Stimulated activated CD4-positive, alpha-beta T cell treated with anti-CD3 and anti-CD28 coated beads, Interleukin-12 subunit alpha, Interleukin-12 subunit beta, amount 100 ng/mL, for 48 hours (primary cell): ENCODE measurements at places on chromosomes 13 and 19.

DNA sequence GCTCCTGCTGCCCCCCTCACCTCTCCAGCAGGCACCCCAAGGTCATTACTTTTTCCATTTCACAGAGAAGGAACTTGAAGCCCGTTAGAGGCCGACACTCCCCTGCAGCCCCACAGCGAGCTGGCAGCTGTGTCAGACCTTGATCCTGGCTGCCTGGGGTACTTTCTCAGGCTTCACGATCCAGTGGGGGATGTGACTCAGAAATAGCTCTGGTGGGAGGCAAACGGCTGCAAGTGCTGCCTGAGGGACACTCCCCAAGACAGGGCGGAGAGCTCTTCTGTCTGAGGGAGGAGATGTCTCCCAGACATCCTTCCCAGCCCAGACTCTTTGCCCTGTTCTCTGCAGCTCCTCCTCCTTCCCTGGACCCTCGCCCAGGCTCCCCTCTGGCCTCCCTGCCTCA, 4.8 kb downstream of the TSKS start:
- DNase-seq: no peak

GRCh38 chr13:99431927-99432608, 69.2 kb upstream of the TM9SF2 start:
- DNase-seq: no peak

GRCh38 chr13:98761986-98762616, 9.6 kb upstream of the SLC15A1 start:
- no peak for DNase-seq

DNA sequence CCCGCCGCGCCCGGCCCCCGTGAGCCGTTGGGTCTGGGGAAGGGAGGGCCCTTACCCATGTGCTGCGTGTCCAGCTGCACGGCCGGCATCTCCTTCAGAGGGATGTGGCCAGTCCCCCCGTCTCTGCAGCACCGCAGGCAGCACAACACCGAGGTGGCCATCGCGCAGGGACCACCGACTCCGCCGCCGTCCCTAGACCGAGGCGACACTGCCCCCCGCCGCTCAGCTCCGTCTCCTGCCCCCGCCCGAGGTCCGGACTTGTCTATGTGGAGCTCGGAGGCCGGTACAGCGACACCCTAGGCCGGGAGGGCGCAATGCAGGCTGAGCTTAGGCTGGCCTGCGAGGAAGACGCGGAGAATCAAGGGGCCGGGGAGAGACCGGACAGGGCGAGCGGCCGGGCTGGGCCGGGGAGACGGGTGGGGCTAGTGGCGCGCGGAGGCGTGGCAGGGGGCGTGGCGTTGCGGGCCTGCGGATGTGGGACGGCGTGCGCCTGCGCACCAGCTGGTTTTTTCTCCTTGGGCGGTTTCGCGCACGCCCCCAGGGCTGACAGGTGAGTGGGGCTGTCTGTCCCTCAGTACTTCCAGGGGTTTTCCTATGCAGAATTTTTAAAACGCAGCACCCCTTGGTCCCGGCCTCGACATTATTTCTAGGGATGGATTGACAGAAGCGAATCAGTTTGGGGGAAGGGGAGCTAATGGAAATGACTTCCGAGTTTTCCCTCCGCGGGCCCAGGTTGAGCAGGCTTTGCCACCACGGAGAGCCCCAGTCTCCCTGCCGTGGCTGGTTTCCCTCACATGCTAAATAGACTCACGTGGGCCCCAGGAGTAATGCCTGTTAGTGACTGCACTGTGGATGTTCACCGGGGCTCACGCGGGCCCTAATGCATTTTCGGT, at the start of gene SPRYD7:
SPRYD7 (minus strand) TSS at position 266 of the 893 bp plus-strand sequence; CDS start at position 161, 105 bp downstream.
- peak; percentile 91 for DNase-seq

GRCh38 chr19:37725181-37725580, 5.6 kb upstream of the ZNF607 start:
- DNase-seq: no peak

GRCh38 chr19:15231271-15231670, 977 bp downstream of the EPHX3 start:
- DNase-seq: no peak

- no peak for DNase-seq
Observed at GRCh38 chr13:26423629-26424028, 133.9 kb upstream of the WASF3 start.

- no peak for DNase-seq
Observed at GRCh38 chr19:29503785-29504184, 22.0 kb upstream of the VSTM2B start.

DNA sequence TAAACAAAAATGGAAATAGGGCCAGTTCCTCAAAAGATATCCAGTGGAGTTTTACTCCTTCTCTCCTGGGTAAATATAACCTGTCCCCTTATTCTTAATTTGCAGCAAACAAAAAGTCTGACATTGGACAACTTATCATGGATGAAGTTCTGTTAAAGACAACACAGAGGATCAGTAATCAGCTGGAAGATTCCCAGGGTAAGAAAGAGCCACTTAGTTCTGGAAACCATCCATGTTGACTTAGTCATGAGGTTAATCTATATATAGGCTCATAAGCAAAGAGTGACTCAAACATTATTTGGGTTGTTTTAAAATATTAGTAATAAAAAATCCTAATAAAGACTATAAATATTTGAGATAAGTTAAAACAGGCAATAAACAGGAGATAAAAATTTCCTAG, 40.5 kb upstream of the EBPL start:
- no peak for DNase-seq

GRCh38 chr13:109093998-109094397, 464.6 kb downstream of the MYO16 start:
- DNase-seq: no peak

DNA sequence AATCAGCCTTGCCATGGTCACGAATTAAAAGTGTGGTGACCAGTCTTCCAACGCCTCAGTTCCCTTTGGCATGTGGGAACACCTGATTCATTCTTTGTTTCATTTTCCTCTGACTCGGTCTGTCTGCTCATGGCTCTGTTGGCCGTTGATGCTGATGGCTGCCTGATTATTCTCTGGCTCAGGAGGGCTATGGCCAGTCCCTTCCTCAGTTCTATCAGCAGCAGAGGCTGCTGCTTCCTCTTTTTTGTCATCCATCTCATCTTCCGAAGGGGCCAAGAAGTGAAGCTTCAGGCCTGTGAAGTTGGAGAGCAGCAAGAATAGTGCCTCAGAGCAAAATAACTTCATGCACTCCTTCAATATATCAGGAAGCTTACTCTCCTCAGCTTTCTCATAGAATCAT, 9.5 kb upstream of the MLNR start:
- no peak for DNase-seq

DNA sequence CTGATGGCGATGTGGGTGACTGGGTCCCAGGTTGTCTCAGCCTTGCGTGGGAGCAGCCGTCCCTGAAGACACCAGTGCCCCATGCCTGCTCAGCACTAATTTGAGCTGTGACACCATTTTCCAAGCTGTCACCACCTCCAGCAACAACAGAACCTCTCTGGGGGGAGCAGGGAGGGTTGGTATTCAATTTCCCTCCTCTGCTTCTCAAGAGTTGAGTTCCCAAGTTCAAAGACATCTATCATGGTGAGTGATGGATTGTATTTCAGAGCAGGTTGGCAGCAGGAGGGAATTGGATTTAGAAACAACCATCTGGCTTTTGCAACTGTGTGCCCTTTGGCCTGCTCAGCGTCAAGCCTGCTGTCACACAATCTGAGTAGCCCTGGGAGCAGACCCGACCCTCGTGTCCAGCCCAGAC, 46.9 kb upstream of the UQCRFS1 start:
- no peak for DNase-seq

DNA sequence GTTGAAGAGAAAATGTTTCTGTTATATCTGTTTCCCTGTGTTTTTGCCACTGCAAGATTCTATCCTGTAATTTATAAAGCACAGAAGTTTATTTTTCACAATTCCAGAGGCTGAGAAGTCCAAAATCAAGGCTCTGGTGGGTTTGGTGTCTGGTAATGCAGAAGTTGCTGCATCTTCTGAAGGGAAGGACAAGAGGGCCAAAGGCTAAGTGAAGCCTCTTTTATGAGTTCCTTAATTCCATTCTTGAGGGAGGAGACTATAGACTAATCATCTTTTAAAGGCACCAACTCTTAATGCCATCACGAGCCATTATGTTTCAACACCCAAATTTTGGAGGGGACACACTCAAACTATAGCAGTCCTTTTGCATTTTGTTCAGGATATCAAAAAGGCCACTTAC, 34.1 kb upstream of the WDFY2 start:
- no peak for DNase-seq

- no peak for DNase-seq
Observed at GRCh38 chr13:66634384-66634783, 595.8 kb downstream of the PCDH9 start.

DNA sequence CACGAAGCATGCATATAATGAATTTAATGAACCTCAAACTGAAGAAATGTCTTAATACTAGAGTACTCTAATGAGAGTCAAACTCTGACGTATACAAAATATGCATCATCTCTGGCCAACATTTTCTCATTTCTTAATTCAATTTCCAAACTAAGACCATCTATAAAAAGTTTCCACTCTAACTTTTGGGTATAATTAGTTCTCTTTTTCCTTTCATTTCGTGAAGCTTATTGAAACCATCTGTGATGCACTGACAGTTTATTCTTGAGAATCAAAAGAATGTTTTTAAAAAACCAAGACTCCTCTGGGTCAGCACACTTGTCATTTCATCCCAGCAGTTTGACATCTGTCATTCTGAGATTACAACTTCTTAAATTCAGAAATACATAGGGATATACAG, 90.0 kb downstream of the CAB39L start:
- no peak for DNase-seq

DNA sequence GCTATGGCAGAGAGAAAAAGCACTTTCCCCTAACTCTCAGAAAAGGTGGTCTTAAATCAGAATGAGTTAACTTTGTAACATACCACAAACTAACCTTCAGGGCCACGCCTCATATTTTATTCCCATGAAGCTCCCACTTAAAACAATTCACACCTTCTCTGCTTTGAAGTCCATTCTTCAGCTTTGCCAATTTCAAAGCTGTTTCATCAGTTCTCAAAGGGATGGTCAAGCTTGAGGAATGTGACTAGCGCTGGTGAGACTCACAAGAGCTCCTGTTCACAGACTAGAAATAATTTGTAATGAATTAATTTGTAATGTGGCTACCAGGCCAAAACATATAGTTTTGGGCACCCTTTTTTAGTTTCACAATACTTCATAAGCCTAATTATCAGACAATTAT, 68.2 kb downstream of the STK24 start:
- DNase-seq: no peak

DNA sequence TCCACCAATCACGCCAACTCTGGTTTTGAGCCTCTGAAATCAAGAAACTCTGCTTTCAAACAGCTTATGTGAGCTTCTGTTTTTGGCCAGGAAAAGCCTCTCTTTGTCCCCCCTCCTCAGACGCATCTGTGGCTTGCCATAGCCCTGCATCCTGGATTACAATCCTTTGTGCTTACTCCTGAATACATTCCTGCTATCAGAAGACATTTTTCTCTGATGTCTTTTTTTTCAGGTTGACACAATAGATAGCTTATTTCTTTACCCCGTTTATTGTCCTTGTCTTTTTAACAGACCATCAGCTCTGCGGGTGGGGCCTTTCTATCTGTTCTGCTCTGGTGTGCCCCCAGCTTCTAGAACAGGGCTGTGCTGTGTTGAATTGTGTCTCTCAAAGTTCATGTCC, 11.0 kb downstream of the PNMA8B start:
- DNase-seq: no peak

- DNase-seq: no peak
Observed at GRCh38 chr19:29773141-29773540, 38.6 kb upstream of the CCNE1 start.

DNA sequence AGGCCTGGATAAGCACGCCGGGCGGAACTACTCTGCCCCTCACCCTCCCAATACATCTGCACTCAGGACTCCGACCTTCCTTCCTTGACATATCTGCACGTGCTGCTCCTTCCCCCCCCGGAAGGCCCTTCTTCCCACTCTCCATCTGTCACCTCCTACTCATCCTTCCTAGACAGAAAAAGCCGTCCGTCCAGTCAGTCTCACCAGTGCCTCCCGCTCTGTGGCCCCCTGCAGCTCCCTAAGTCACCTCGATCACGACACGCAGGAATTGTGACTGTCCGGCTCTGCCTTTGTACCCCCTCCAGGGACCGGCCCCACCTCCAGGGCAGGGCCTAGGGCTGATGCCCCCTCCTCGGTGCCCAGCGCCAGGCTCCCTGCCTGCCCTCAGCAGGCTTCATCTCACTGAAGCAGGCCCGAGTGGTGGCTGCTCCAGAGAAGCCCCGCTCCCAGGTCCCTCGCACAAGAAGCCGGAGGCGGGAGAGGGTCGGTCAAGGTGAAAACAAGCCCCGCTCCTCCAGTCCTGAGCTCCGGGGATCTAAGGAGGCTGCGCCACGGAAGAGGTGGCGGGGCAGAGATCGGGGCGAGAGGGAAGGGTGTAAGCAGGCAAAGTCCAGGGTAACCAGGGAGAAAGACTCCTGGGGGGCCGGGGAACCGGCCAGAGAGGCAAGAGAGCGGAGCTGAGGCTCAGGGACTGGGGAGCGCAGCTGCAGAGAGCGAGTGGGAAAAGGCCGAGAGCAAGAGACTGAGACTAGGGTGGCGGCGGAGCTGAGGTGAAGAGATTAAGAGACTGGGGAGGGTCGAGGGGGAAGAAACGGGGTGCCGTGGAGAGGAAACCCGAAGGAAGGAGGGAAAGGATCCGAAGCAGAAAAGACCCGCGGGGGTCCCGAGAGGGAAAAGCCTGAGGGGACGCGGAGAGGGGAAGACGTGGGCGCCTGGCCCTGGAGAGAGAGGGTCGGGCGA, 1.1 kb downstream of the PPP6R1 start:
- DNase-seq: no peak

- DNase-seq: no peak
Observed at GRCh38 chr13:112444416-112445399, 68.6 kb downstream of the SPACA7 start.

- DNase-seq: no peak
Observed at GRCh38 chr19:18366021-18366435, 19.9 kb upstream of the GDF15 start.

DNA sequence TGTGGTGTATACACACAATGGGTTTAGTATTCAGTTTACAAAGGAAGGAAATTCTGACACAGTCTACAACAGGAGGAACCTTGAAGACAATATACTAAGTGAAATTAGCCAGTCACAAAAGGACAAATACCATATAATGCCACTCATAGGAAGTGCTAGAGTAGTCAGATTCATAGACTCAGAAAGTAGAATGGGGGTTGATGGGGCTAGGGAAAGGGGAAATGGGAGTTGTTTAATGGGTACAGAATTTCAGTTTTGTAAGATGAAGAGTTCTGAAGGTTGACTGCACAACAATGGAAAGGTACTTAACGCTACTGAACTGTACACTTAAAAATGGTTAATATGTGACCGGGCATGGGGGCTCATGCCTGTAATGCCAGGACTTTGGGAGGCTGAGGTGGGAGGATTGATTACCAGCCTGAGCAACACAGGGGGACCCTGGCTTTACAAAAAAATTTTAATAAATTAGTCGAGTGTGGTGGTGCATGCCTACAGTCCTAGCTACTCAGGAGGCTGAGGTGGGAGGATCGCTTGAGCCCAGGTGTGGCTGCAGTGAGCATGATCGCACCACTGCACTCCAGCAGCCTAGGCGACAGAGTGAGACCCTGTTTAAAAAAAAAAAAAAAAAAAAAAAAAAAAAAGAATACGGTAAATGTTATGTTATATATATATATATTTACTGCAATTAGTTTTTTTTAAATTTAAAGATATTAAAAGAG, 45.0 kb downstream of the SLC15A1 start:
- no peak for DNase-seq

- DNase-seq: no peak
Observed at GRCh38 chr13:113483081-113483480, 7.4 kb downstream of the DCUN1D2 start.
